ENCODE measurements at places on chromosomes 7 and 10.
A peak's percentile ranks its signal among the peaks of the same experiment; 100 is the strongest.

DNA sequence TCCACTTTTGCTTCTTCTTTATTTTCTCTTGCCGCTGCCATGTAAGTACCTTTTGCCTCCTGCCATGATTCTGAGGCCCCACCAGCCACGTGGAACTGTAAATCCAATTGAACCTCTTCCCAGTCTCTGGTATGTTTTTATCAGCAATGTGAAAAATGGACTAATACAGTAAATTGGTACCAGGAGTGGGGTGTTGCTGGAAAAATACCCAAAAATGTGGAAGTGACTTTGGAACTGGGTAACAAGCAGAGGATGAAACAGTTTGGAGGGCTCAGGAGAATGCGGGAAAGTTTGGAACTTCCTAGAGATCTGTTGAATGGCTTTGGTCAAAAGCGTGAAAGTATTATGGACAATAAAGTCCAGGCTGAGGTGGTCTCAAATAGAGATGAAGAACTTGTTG is 670.3 kb upstream of the ZWINT start:
- no peak for DNase-seq

DNA sequence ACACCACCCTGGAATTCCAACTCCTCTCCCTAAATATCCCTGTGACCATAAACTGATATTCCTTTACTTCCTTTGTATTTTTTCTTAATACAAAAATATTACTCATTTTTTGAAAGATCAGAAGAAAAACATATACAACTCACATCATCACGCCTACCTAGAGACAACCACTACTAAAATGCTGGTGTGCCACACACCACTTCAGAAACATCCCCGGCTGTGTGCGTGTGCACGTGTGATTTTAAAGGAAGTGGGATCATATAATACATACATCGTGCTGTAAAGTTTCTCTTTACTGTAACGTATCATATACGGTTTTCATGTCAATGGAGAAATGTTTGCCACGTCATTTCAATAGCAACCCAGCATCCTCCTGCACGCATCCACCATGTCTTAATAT is 76.5 kb downstream of the ITIH5 start:
- no peak for DNase-seq

DNA sequence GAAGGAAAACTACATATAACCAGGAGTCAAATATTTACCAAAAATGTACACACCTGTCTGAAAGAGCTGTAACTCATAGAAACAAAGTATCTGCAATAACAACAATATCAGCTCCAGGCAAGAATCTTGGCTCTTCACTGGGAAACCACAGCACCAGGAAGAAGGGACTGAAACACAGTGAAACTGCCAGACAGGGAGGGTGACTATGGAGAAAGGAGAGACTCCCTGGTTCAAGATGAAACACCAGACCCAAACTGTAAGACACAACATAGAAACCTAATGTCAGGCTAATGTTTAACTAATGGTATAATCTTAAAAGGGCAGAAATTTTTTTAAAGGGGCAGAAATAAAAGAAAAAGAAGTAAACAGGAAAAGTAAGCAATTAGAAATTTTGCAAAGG is 11.5 kb upstream of the TAS2R39 start:
- no peak for DNase-seq

DNA sequence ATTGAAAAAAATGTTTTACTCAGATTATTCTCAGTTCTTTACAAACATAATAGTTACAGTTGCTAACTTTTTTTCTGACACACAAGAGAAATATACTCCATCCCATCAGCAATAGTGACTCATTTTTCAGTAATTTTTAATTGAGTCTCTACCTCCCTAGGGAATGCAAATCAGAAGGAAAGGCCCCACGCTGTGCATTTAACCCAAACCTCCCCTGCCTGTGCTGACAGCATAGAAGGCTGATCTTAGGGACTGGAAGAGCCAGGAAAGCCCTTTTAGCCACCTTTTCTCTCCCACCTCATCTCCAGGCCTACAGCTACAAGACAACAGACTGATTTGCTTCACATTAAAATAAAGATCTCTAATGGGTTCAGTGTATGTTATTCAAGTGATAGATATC is 24.7 kb upstream of the PIK3CG start:
- no peak for DNase-seq

DNA sequence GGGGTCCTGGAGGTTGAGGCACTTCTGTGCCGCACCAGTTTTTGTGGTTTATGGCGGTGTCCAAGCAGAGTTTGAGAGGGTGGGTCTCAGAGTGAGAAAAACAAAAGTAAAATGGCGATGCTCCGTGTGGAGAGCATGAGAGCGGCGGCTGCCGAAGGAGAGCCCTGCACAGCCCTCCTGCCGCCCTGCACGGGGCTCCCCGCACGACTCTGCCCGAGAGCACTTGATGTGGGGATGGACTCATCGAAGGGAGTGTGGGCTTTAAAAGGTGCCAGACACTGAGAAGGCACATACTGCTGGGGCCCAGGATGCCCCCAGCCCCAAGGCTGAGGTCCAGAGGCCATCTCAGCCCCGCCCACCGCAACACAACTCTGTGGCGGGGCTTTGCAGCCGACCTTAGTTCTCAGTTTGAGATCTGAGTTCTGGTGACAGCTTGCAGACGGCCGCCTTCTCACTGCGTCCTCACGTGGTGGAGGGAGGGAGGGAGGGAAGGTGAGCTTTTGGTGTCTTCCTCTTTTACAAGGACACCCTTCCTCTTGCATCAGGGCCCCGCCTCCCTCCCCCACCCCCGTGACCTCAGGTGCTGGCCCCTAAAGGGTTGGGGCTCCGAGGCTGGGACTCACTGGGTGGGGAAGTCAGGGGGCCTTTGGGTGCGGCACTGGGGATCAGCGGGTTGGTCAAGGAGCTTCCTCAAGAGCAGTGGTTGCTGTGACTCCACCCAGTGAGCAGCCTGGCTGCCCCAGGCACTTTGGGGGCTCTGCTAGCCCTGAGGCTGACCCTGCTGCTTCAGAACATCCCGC is 69.1 kb downstream of the NKX6-2 start:
- DNase-seq, result no peak

- DNase-seq, result no peak
Measured at GRCh38 chr7:44454348-44454747, 36.1 kb downstream of the NUDCD3 start.

GRCh38 chr7:37410305-37411229 is 38.1 kb downstream of the ELMO1 start:
- DNase-seq, result no peak

GRCh38 chr7:122676466-122676865 is 22.5 kb downstream of the RNF133 start:
- no peak for DNase-seq

- no peak for DNase-seq
Measured at GRCh38 chr7:88331322-88331721, 24.6 kb upstream of the STEAP4 start.

GRCh38 chr7:70574970-70575799 is 556.8 kb upstream of the GALNT17 start:
- DNase-seq, result no peak

GRCh38 chr7:157139111-157139809 is 534 bp downstream of the UBE3C start:
- DNase-seq, result peak; percentile 32

- no peak for DNase-seq
Measured at GRCh38 chr7:30616318-30616717, 21.6 kb downstream of the GARS1 start.

DNA sequence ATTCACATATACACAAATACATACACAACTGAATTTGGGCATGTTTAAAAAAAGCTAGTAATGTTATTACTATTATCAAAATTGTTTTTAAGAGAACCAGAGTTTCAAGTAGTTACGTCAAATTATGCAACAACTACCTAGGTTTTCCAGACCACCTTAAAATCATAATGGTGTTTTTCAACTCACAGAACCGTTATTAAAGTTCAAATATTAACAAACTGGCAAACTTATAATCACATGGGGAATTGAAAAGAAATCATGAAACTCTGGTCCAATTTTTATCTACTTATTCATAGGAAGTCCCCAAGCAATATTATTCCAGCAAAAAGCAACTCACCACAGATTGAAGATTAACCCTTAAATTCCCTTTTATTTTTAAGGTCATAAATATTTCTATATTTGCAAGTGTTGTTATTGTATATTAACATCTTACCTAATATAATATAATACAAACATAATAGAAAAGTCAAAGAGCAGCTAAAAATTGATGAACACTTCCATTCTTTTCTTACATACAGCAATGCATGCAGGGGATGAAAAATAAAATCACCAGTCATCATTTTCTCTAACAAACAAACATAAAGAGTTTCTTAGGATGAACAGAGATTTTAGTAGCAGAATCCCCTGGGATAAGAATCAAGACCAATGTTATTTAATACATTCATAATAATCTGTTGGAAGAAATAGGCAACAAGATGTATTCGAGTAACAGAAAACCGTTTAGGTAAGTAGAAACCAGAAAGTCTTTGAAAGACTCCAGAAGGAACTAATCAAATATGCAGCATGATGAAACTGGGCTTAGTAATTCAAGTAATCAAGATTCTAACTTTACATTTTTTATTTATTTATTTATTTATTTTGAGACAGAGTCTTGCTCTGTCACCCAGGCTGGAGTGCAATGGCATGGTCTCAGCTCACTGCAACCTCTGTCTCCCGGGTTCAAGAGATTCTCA is 391.1 kb downstream of the PARD3 start:
- DNase-seq, result no peak

DNA sequence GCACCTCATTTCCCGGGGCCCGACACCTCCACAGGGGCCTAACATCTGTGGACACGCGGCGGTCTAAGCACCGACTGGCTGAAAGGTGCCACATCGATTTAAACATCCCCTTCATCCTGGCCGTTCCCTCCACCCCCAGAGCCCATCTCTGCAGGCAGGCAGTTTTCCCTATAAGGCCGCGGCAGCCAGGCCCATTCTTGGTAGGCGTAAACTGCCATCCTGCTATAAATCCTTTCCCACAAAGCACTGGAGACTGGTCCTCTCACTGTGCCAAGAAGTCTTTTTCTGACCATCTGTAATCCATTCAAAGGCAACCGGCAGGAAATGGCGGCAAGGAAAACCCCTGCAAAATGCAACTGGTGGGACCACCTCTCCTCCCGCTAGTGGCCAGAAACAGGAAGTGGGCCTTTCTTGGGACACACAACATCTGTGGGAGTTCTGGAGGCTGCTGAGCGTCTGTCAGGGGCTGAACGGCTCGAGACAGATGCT is 22.4 kb downstream of the ATXN7L1 start:
- DNase-seq, result no peak

DNA sequence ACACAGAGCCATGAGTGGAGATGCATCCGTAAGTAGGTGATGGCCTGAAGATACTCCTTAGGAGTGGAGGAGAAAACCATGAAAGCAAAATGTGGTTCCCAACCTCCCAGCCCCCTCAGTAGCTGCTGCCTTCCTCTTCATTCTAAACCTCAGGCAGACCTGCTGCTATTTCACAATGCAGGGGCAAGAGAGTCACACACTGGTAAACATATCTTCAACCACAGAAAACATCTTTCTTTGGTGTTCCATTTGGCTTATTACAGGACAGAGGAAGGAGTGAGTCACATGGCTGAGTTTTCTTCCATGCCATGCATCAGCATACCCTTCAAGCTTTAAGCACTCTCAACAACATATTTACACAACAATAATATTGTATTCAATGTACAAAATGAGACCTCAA is 342.1 kb downstream of the BMPER start:
- DNase-seq, result no peak

DNA sequence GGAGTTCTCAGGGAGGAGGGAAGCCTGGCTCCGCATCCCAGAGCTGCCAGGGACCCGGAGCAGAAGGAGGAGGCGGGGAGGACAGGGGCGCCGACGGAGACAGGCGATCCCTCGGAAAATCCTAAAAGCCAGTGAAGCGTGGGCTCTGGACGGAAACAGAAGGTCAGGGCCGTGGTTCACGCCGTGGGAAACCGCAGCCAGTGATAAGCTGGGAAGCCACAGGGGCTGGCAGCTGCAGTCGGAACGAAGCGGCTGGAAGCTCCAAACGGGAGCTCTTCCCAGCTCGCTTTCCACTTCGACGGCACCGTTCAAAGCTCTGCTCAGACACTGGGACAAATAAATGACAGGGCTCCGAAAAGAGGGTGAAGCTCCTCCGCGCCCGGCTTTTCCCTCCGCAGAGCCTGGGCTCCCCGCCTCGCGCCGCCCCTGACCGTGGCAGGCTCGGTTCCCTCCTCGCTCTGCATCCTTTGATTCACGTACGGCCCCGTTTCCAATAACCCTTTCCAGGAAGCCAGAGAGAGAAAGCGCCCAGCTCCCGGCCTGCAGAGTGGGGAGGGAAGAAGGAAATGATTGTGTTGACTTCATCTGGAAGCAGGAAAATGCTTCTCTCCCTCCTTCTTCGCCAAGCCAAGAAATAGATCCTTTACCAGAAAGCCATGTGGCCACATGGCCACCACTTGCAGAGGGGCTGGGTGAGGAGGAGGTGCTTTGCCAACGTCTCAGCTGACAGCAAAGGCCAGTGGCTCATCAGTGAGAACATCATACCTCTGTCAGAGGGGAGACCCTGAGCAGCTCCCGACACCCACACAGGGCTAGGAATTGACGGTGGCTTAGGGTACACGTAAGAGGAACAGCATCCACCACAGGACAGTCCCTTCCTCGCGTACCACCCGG is 57.4 kb downstream of the ADRB1 start:
- DNase-seq, result peak; percentile 50

GRCh38 chr10:119162452-119163092 is 2.9 kb downstream of the SFXN4 start:
- no peak for DNase-seq

- DNase-seq, result no peak
Measured at GRCh38 chr7:112185005-112185834, 21.0 kb downstream of the DOCK4 start.

DNA sequence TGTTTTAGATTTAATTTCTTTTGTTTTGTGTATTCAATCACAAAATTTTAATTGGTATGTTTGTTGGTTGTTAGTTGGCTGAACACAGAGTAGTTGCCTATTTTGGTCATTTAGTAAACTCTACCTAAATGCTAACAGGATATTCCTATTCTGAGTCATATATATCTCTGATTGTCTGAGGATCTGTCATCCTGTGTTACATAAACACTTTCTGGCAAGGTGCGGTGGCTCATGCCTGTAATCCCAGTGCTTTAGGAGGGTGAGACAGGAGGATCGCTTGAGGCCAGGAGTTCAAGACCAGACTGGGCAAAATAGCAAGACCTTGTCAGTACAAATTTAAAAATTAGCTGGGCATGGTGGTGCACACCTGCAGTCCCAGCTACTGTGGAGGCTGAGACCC is 178.6 kb downstream of the PLCE1 start:
- DNase-seq, result no peak

DNA sequence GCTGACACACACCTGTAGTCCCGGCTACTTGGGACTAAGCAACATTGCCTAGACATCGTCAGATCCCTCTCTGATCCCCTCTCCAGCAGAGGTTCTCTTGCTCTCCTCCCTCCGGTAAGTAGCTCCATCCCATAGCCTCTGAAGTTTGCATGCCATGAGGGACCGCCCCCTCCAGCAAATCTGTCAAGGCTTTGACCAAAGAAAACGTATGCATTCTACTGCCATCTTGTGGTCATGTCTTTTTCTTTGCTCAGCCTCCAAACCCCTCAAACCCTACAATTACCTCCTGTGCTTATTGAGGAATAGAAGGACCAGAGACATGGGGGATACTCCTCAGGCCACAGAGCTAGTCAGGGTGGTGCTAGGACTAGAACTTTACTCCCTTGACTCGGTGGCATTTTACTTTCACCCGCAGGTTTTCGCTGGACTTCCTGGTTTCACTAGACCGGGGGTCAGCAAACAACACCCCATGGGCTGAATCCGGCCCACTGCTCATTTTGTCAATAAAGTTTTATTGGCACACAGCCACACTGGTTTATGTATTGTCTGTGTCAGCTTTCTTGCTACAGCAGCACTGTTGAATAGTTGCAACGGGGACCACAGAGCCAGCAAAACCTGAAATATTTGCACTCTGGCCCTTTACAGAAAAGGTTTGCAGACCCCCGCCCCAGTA is 202.6 kb upstream of the FOXK1 start:
- DNase-seq, result no peak

GRCh38 chr7:46576950-46577349 is 655.9 kb upstream of the IGFBP3 start:
- no peak for DNase-seq
